Skin of body (tissue), 3 donors: ENCODE measurements at places on chromosomes 16 and 17. TPM values are rescaled to one million over a fixed set of nuclear protein-coding genes. Genes with fewer than 3 reads are reported as not detected.

GRCh38 chr16:65751622-65752521 lies 614.6 kb upstream of the CDH5 start:
- no peak for DNase-seq

Gene NECAB2
- total RNA-seq: 0.39 TPM

DNA sequence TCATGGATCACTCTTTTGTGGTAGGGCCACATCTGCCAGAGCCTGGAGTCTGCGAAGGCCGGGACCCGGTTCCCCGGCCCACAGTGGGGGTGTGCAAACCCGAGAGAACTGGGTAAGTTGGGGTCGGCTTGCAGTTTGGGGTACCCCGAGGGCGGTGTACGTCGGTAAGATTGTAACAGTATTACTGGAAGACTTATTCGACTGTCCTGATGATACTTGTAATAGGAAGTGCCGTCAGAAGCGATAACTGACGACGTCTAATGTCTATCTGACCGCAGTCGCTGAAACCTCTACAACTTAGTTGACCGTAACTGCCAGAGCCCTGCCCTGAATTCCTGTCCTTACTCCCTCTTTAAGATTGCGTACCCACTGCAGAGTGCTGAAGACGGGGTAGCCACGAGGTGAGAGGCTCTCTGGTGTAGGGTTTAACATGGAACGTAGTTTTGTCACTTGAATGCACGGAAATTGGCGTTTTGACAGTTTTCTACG lies 24.0 kb downstream of the TRPV2 start:
- DNase-seq: no peak

Gene CDH3
- total RNA-seq: 41.4 TPM

Gene CCDC40
- 3.3 TPM for total RNA-seq

Gene CDH15
- total RNA-seq: 4.9 TPM

GRCh38 chr17:66343531-66344078 lies 41.2 kb downstream of the PRKCA start:
- no peak for DNase-seq

- no peak for DNase-seq
These were observed 269.5 kb downstream of the STX8 start for GRCh38 chr17:9306086-9306485.

GRCh38 chr17:21458054-21458453 lies 81.9 kb downstream of the KCNJ12 start:
- DNase-seq: no peak

Gene GPR142
- total RNA-seq: not detected

Gene HSD17B2
- 12.4 TPM for total RNA-seq

DNA sequence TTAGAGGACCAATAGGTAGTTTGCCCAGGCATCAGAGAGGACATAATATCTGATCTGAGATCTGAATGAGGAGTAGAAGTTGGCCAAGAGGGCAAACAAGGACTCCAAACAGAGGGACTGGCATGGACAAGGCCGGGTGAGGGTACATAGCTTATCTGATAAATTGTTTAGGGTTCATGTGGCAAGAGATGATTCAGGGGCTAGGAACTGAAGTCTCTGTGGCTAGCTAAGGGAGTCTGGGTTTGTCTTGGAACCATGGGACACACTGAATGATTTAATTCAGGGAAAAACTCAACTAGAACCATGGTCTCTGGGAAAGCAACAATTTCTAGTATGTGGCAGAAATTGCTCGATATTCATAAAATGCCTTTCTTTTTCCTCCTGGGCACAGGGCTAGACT lies 4.1 kb upstream of the AQP8 start:
- no peak for DNase-seq

- no peak for DNase-seq
These were observed 9.1 kb upstream of the MAPK8IP3 start for GRCh38 chr16:1696863-1697262.

- DNase-seq: no peak
These were observed 544 bp downstream of the CYB561 start for GRCh38 chr17:63445571-63445953.

Gene NPIPA1
- 85.1 TPM for total RNA-seq

GRCh38 chr16:129075-129474 lies 9.4 kb downstream of the NPRL3 start:
- no peak for DNase-seq

DNA sequence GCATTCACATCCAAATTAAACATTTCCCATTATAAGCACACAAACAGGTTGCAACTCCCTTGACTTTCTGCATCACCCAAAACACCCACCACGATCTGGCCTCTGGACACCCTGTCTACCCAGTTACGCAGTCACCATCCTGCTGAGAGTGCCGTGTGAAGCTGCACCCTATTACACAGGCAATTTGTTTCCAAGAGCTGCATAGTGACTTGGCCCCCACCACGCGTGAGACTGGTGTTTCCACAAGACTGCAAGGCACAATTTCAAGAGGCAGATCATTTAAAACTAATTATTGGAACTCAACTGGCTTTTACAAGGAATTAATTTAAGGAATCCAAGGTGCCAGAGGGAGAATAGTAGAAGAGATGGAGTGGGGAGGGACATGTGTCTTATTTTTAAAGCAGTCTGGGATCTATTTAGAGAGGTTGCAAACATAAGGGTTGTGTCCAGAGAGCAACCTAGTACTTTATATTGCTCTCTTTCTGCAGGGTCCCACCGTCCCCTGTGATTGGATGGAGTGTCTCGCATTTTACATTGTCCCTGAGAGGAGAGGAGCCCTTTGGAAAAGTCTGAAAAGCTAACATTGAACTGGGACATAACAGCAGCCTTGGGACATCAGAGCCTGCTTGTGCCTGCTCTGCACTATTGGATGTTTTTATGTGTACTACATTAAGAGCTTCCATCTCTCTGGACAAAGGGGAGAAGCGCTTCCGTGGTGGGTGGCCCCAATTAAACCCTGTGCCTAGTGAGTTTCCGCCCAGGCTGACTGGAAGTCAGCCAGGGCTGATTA lies 8.7 kb upstream of the ADAMTS18 start:
- no peak for DNase-seq
